ENCODE measurements at places on chromosomes 7 and 10.

GRCh38 chr10:23980094-23980493 lies 228.8 kb upstream of the KIAA1217 start:
- DNase-seq, result no peak

DNA sequence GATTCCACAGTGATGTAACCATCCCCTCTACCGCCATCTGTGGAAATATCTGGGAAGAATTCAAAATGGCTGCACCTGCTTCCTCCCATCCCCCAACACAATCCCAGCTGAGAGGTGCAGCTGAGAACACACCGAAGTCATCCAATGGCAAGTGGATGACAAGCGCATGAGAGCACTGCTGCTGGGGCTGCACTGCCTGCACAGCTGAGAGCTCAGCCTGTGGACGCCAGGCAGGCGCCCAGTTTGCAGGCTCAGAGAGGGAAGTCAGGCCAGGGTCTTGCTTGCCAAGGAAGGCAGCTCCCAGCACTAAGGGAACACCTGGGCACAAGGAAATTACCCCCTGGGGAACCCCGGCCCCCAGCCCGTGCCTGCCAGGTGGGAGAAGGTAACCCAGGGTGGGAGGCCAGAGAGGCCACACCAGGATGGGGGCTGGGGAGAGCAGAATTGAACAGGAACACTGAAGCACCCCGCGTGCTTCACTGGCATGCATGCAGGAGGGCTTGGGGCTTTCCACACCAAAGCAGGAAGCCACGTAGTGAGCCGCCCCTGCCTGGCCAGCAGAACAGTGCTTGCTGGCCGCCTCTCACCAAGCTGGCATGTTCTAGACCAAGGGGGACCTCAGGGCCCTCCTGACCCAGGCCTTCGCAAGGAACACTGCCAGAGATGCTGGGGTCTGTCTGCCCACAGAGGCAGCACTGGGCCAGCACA lies 46.2 kb downstream of the FAM53B start:
- peak; percentile 52 for DNase-seq

GRCh38 chr7:3494947-3495346 lies 193.9 kb downstream of the SDK1 start:
- no peak for DNase-seq

GRCh38 chr10:17802976-17803375 lies 6.2 kb upstream of the MRC1 start:
- no peak for DNase-seq

DNA sequence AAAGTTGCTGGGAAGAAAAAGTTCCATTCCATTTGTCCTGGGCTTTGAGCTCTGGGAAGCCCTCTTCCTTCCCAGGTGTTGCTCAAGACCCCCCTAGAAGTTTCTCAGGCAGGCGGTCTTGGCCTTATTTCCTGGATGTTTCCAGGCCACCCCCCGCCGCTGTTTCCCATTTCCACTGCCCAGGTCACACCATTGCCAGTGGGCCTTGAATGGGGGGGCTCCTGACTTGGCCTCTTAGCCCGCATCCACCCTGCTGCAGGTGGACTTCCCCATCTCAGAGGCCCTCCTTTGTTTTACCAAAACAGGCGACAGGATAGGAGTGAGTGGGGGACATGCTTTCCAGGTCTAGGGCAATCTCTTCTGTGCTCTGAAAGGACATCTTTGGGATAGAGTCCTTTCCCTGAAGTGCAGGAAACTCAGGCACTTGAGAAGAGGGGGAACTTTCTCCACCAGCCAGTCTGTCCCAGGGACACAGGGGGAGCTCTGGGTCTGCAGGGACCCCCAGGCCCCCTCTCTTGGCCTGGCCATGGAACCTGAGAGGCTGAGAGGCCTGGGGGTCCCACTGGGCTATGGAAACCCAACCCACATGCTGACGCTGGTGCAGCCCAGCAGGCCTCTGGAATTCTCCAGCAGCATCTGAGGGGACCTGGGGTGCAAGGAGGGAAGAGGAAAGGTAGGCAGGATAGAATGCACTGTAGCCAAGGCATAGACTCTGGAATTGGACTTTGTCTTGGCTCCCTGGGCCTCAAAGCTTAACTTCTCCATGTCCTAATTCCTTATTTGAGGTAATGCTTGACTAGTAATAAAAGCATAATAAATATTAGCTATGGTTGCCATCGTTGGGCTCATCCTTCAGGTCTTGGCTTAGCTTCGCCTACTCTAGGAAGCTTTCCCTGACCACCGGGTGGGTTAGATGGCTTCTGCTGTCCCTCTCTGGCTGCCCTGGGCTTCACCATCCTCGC lies 17.6 kb downstream of the NEURL1 start:
- no peak for DNase-seq

DNA sequence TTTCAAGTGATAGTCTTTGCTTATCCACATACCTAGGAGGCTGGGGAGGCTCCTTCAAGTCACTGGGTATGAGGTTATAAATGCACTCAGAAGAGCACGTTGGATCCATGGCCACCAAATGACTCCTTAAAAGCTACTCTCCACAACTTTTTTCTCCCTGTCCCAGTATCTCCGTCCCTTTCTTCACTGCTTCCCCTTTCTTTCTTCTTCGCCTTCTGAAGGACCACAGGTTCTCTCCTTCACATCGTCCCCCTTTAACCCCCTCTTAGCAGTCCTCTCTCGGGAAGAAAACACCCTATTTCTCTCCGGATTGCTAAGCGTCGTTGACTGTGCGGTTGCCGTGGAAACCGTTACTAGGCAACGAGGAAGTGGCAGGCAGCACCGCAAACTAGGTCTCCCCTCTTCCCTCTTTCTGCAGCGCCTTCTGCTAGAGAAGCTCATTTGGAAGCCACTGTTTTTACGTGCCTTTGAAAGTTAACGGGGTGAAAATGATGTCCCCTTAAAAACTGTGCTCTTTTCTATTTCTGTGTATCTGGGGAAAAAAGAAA lies at the start of gene ENKUR:
Gene ENKUR, minus strand, starts transcription at position 331 of the 548 bp plus-strand sequence. Its CDS starts 222 bp downstream, at position 109.
- peak; percentile 94 for DNase-seq

DNA sequence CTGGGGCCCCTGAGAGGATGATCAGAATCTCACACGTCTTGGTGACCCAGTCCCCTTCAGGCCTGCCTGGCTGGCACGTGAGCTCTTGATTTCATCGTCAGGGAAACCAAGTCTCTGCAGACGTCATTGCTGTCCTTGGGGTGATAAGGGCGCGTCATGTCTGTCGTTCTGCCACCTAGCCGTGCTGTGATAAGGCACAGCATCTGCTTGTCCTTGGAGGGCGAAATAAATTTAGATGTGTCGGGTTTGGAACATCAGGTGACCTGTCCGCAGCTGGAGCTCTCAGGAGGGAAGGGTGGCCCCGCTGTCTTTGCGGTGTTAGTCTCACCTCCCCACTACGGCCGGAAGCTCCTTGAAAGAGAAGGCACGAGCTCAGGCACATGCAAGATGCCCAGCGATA lies 129.2 kb downstream of the GRK5 start:
- DNase-seq, result no peak

DNA sequence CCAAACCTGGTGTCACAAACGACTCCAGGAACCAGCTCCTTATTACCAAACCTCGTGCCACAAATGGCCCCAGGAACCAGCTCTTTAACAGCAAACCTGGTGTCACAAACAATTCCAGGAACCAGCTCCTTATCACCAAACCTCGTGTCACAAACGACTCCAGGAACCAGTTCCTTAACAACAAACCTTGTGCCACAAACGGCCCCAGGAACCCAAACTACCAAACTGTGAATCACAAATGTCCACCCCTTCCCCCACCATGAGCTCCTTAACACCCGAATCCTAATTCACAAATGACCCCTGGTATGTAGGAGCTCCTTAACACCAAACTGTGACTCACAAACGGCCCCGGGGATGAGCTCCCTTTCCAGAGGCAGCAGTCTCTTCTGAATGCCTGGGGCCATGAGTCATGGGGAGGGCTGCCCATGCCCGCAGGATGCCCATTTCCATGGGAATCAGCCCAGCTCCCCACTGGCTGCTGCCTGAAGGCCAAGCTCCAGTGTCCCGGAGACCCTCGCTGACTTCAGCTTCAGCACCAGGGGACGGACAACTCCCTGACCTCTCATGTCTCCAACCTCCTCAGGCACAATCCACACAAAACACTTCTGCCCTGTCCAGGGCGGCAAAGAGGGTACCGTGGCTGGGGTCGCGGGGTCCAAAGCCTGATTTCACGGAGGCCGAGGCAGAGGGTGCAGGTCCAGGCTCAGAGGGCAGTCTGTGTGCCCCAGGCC lies 213.1 kb downstream of the ELFN1 start:
- no peak for DNase-seq

DNA sequence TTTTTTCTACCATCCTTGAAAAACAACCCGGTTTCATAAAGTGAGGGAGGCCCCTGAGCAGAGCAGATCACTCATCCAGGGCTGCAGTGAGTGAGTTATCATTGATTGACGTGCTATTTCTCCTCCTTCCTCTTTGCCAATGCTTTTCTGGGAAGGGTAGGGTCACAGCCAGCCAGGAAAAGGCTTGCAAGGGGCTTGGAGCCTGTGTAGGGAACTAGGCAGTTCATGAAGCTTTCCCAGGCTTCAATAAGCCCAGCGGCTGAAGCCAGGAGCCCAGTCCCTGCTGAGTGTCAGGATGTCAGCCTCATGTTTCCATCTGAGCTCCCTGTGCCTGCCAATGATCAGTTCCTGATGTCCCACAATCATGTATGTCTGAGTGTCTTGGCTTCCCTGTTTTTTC lies 584.7 kb downstream of the GALNT17 start:
- DNase-seq, result no peak

- DNase-seq, result no peak
These were observed 517.3 kb downstream of the GRID1 start for GRCh38 chr10:85849315-85849714.

GRCh38 chr7:34389332-34390078 lies 268.5 kb upstream of the NPSR1 start:
- DNase-seq, result no peak

- DNase-seq, result no peak
These were observed 347.3 kb upstream of the AUTS2 start for GRCh38 chr7:69250958-69251357.

GRCh38 chr7:2483494-2483893 lies 7.3 kb upstream of the GRIFIN start:
- DNase-seq, result no peak

DNA sequence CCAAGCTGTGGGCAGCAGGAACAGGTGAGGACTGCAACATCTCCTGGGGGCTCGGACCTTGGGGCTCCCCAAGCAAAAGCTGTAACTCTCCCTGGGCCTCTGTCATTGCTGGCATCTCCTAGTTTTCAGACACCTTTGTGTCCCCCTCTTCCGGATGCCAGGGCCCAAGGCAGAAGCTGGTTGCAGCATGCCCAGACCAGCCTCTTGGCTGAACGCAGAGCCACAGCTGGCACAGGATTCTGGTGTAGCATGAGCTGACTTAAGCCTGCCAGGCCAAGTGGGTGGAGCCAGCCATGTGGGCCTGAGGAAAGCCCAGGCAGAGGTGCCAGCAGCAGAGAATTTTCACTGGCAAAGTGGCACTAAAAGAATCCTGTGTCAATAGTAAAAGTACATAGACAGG lies 43.5 kb downstream of the ZWINT start:
- DNase-seq, result no peak

DNA sequence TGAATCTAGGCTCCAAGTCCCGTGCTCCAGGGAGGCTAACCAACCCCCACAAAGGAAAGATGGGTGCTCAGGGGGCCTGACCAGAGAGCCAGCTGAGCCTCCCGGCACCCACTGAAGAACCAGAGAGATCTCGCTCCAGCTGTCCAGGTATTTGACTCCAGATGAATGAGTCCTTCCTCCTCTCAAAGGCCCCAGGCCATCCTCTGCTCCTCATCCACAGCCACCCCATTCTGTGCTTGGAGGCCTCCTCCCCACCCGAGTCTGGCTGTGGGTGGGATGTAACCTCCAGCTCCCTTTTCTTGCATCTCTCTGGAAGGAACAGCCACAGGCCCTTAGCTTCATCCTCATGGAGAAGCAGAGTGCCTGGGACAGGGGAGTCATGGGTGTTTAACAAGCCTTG lies 44.6 kb downstream of the VSTM4 start:
- no peak for DNase-seq

- DNase-seq, result no peak
These were observed 16.5 kb downstream of the ZNF365 start for GRCh38 chr10:62390497-62391176.

DNA sequence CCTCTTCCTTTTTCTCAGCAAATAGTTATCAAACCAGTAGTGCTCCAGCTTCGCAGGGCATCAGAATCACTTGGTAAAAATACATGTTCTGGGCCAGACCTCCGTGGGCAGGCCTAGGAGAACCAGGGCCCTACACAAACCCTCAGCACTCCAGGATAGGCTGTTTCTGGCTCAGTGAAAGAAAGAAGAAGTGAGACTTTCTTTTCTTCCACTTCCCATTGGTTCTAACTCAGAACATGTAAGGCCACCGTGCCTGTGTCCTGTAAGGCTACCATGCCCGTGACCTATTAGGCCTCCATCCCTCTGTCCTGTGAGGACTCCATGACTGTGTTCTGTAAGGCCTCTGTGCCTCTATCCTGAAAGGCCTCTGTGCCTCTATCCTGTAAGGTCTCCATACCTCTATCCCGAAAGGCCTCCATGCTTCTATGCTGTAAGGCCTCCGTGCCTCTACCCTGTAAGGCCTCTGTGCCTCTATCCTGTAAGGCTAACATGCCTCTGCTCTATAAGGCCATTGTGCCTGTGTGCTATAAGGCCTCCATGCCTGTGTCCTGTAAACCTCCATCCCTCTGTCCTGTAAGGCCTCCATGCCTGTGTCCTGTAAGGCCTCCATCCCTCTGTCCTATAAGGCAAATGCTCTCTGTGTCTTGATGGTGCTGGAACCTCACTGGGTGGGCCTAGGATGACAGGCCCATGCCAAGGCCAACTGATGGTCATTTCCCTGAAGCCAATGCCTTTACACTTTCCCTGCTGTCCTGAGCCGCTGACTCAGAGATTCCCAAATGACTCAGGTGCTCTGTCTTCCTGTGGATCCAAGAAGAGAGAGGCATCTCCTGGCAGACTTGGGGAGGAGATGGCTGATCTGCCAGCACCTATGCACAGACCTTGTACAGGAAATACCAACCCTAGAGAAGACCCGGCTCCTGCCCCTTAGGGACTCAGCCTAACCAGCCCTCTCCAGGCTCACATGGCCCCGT lies 96.6 kb upstream of the CACUL1 start:
- no peak for DNase-seq

GRCh38 chr7:5334671-5335070 lies 51.9 kb downstream of the SLC29A4 start:
- DNase-seq, result no peak

GRCh38 chr7:22872096-22872807 lies 49.6 kb upstream of the TOMM7 start:
- DNase-seq, result no peak

GRCh38 chr7:50315739-50316671 lies 11.5 kb downstream of the IKZF1 start:
- DNase-seq, result no peak

GRCh38 chr7:51456431-51457060 lies 139.9 kb upstream of the COBL start:
- DNase-seq, result no peak

GRCh38 chr7:148717266-148717793 lies 18.6 kb downstream of the CUL1 start:
- no peak for DNase-seq

DNA sequence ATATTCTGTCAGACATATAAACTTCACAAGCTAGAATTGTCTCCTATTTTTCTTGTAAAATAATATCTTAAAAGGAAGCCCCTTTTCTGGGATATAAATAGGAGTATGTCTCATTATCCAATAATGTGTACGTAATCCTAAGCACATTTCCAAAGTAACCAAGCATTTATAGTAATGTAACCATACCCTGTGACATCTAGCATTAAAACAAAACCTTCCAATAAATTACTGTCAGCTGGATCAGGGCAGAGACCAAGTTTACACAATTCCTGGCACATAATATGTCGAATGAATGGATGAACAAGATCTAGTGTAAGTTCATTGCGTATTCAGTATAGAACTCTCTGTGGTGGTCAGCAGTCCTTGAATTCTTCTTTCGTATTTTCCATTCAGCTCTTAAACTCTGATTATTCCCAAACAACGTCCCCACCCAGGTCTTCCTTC lies 14.3 kb downstream of the CPED1 start:
- no peak for DNase-seq

Data from central memory CD4-positive, alpha-beta T cell (primary cell).